ENCODE measurements at places on chromosomes 3 and 15. TPM values are rescaled to one million over a fixed set of nuclear protein-coding genes. Genes with fewer than 3 reads are reported as not detected.

Gene PCSK6
- total RNA-seq: 4.0 TPM

GRCh38 chr15:77557144-77557543 lies 75.6 kb downstream of the LINGO1 start:
- H3K4me3 ChIP-seq: no peak overlapping the region
- no peaks in the 10 kb centered on the region for H3K36me3 ChIP-seq
- DNase-seq: no peak
- H3K4me1 ChIP-seq: no peaks in the 10 kb centered on the region
- no peak overlapping the region for H3K27ac ChIP-seq

- no peaks in the 10 kb centered on the region for H3K4me1 ChIP-seq
- no peak overlapping the region for H3K4me3 ChIP-seq
- no peaks in the 10 kb centered on the region for H3K27me3 ChIP-seq
- H3K27ac ChIP-seq: no peak overlapping the region
- no peaks in the 10 kb centered on the region for H3K36me3 ChIP-seq
Measured at GRCh38 chr3:124467980-124468902, 262.0 kb upstream of the UMPS start.

DNA sequence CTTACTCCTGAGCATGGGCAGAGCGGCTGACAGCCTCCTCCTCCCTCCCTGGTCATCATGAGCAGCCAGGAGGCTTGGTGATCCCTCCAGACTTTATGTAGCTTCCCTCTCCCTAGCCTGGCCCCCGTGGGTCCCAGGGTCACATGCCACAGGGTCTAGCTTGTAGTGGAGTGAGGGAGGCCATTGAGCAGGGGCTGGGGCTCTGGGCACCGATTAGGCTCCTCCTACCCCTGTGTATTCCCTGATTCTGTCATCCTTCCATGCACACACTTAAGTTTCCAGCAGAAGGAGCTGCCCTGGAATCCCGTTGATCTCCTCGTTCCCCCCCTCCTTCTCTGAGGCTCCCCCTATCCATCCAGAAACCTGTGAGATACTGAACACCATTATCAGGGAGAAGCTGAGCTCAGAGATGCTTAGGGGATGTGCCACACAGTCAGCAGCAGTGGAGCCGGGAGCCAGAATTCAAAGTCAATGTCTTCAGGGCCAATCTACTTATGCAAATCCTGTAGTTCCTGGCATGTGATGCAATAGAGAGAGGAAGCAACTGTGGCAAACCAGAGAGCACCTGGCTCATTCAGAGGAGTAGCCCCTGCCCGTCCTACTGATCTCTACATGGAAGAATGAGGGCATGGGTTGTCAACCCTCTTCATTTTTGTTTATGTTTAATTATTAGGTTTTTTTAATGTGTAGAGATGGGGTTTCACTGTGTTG lies 17.2 kb downstream of the CCDC33 start:
- no peaks in the 10 kb centered on the region for H3K27me3 ChIP-seq
- no peaks in the 10 kb centered on the region for H3K36me3 ChIP-seq
- H3K4me3 ChIP-seq: no peak overlapping the region
- DNase-seq: no peak
- H3K4me1 ChIP-seq: no peaks in the 10 kb centered on the region

Gene ZNF717
- 15.1 TPM for total RNA-seq

DNA sequence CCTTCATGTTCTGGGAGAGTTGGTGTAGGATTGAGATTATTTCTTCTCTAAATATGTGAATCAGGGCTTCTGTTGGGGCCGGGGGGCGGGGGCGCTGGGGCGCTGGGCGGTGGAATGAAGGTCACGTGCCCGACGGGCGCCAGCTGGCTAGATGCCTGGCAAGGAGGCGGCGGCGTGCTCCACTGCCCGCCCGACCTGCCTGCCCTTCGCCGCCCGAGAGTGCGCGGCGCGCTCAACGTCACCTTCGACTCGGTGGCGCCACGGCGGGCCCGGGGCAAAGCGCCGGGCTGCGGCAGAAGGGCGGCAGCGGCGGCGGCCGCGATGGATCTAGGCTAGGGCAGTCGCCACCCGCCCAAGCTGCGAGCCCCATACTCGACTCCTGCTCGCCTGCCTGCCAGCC lies 47.0 kb upstream of the LHFPL4 start:
- H3K4me3 ChIP-seq: no peak overlapping the region
- no peak overlapping the region for H3K27ac ChIP-seq
- no peaks in the 10 kb centered on the region for H3K4me1 ChIP-seq
- no peaks in the 10 kb centered on the region for H3K27me3 ChIP-seq

- no peak overlapping the region for H3K4me3 ChIP-seq
- no peaks in the 10 kb centered on the region for H3K36me3 ChIP-seq
- no peak overlapping the region for H3K27ac ChIP-seq
- DNase-seq: no peak
- H3K4me1 ChIP-seq: no peaks in the 10 kb centered on the region
Measured at GRCh38 chr3:107942951-107943749, 147.7 kb downstream of the CD47 start.

Gene FAM43A
- 2.7 TPM for total RNA-seq

GRCh38 chr3:78940128-78940527 lies 827.7 kb downstream of the ROBO1 start:
- peaks cover 30% of the 10 kb centered on the region for H3K36me3 ChIP-seq
- no peaks in the 10 kb centered on the region for H3K27me3 ChIP-seq
- no peak for DNase-seq
- no peak overlapping the region for H3K27ac ChIP-seq
- no peaks in the 10 kb centered on the region for H3K4me1 ChIP-seq

DNA sequence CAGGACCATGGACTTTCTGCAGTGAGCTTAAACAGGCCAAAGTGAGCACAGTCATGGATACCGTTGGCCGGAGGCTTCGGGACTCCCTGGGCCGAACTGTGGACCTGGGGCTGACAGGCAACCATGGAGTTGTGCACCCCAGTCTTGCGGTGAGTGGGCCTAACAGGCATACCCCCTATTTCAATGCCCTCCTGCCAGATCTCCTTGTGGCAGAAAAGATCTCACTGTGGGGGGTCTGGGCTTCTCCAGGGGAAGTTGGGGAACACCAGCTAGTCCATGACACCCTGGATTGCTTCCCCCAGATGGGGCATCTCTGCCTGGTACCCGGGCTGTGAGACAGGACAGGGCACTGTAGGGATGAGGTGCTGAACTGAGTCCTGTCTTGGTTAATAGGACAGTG lies 29.5 kb downstream of the ACAD9 start:
- no peak for DNase-seq
- H3K4me3 ChIP-seq: no peak overlapping the region
- no peak overlapping the region for H3K27ac ChIP-seq

DNA sequence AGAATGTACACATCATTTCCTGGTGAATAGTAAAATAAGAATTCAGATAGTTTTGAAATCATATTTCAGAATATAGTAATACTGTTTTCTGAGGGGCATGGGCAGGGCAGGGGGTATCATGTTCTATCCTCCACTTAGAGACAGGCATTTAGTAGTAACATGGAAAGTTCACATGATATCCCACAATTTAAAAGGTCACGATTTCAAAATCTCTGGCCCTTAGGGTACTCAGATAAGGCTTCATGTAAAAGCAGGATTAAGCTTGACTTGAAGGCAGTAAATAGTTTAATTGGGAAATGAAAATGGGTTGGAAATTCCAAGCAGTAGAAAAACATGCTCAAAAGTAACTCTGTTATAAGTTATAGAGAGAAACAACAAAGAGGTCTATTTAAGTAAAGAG lies 353.2 kb upstream of the AGTR1 start:
- no peak for DNase-seq
- no peak overlapping the region for H3K27ac ChIP-seq
- no peaks in the 10 kb centered on the region for H3K4me1 ChIP-seq
- H3K4me3 ChIP-seq: no peak overlapping the region
- peaks cover 21% of the 10 kb centered on the region for H3K36me3 ChIP-seq
- H3K27me3 ChIP-seq: no peaks in the 10 kb centered on the region

GRCh38 chr15:93089727-93090305 lies 805 bp upstream of the RGMA start:
- H3K27me3 ChIP-seq: peaks cover 34% of the 10 kb centered on the region
- 0 out of 2 replicates have a peak, but pooled peaks cover under 1% of the 10 kb centered on the region for H3K36me3 ChIP-seq
- no peak for DNase-seq
- no peak overlapping the region for H3K27ac ChIP-seq
- peak overlapping the region; percentile 80 for H3K4me3 ChIP-seq

DNA sequence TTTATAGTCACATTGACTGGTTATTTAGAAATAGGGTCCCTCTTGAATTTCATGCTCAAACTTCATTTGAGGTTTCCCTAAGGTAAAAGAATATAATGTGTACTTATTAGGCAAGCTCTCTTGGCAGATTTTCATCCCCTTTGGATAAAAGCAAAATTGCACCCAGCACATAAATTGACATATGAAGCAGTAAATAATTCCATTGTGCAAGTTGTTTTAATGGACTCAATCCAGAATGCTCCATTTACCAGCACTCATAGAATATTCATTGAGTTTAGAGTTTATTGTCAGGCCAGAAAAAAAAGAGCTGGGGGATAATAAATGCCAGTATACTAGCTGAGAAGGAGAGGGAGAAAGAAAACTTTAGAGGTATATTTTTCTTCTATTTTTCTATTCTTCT lies 136.8 kb downstream of the TPRG1 start:
- no peak overlapping the region for H3K27ac ChIP-seq
- no peaks in the 10 kb centered on the region for H3K36me3 ChIP-seq
- DNase-seq: no peak
- H3K4me1 ChIP-seq: peaks cover 7% of the 10 kb centered on the region
- no peaks in the 10 kb centered on the region for H3K27me3 ChIP-seq
- no peak overlapping the region for H3K4me3 ChIP-seq

Gene C3orf20
- total RNA-seq: not detected

DNA sequence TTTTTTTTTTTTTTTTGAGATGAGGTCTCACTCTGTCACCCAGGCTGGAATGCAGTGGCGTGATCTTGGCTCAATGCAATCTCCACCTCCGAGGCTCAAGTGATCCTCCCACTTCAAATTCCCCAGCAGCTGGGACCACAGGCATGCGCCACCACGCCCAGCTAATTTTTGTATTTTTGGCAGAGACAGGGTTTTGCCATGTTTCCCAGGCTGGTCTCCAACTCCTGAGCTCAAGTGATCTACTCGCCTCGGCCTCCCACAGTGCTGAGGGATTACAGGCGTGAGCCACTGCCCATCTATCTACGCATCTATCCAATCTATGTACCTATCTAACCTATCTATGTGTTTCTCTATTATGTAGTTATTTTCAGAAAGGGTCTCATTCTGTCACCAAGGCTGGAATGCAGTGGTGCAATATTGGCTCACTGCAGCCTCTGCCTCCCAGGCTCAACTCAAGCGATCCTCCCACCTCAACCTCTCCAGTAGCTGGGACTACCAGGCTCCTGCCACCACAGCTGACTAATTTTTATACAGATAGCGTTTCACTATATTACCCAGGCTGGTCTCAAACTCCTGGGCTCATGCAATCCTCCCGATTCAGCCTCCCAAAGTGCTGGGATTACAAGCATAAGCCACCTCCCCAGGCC lies 20.2 kb upstream of the GPX1 start:
- H3K4me1 ChIP-seq: no peaks in the 10 kb centered on the region
- peaks cover 23% of the 10 kb centered on the region for H3K36me3 ChIP-seq
- H3K4me3 ChIP-seq: no peak overlapping the region
- H3K27ac ChIP-seq: no peak overlapping the region
- DNase-seq: no peak

DNA sequence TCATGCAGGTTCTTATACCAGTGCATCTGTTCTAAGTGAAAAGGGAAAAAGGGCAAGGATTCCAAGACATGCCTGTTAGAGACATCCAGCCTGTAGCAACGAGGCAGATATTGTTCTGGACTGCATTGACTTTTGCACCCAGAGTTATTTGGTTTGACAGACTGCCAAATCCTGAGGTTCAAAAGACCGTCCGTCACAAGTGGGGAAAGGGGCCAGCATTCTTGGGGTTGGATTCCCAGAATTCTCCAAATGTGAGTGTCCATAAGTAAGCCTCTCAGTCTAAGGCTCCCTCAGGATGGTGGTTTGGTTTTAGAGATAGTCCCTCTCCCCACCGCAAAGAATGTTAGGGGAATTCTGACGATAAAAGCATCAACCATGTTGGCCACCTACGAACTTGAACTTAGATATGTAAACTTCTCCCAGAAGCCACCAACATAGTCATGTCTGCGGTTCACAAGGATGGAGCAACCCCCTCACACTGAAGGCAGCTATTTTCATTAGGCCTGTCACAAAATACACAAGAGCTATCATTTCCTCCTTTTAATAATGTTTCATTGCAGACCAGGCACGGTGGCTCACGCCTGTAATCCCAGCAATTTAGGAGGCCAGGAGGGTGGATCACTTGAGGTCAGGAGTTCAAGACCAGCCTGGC lies 13.6 kb upstream of the LACTB start:
- no peak for DNase-seq
- peaks cover 2% of the 10 kb centered on the region for H3K36me3 ChIP-seq
- no peak overlapping the region for H3K27ac ChIP-seq
- H3K4me1 ChIP-seq: no peaks in the 10 kb centered on the region
- no peaks in the 10 kb centered on the region for H3K27me3 ChIP-seq

Gene GCSAM
- not detected for total RNA-seq

DNA sequence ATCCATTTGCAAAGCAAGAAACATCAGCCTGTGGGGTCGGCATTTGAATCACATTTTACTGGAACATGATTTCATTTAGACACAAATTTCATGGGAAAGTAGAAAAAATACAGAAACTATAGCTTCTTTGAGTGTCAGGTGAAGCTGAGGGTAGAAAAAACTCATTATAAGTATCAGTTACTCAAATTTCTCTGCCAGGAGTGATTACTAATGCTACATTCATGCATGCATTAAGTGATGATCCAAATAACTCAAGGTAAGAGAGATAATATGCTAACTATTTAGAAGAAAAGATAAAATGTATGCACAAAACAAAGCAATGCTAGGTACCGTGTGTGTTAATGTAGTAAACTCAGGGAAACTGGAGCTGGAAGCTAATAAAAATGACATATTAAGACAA lies 406.0 kb downstream of the GAP43 start:
- H3K4me1 ChIP-seq: no peaks in the 10 kb centered on the region
- H3K27ac ChIP-seq: no peak overlapping the region
- H3K4me3 ChIP-seq: no peak overlapping the region
- no peaks in the 10 kb centered on the region for H3K27me3 ChIP-seq

DNA sequence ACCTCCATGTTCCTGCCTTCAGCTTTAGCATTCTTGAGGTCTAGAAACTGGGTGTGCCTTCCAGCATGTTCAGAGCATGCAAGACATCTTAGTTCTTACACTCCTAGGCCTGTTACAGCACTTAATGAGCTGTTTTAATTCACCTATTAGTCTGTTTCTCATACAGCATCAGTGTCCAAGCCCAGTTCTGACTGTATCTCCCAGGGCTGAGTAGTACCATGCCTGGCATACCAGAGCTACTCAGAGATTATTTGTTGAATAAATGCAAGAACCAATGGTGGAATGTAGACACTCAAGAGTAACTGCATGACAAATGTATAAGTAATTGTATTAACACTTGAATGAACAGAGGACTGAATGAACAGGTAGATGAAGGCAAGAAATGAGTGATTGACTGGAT lies 61.8 kb upstream of the SCN5A start:
- H3K36me3 ChIP-seq: no peaks in the 10 kb centered on the region
- no peak for DNase-seq
- H3K27ac ChIP-seq: no peak overlapping the region
- no peaks in the 10 kb centered on the region for H3K27me3 ChIP-seq
- H3K4me1 ChIP-seq: no peaks in the 10 kb centered on the region
- no peak overlapping the region for H3K4me3 ChIP-seq

- H3K4me3 ChIP-seq: no peak overlapping the region
- DNase-seq: no peak
- no peaks in the 10 kb centered on the region for H3K4me1 ChIP-seq
Measured at GRCh38 chr15:57973534-57973933, 92.0 kb downstream of the ALDH1A2 start.
